ENCODE measurements at places on chromosomes 6 and 20. TPM values are rescaled to one million over a fixed set of nuclear protein-coding genes. Genes with fewer than 3 reads are reported as not detected.

Gene RAD21L1
- 0.49 TPM for total RNA-seq

Gene OPN5
- not detected for total RNA-seq

GRCh38 chr20:64261138-64261537 is 5.6 kb downstream of the PCMTD2 start:
- peak overlapping the region; percentile 55 for H3K4me3 ChIP-seq
- peaks cover 93% of the 10 kb centered on the region for H3K4me1 ChIP-seq
- H3K27ac ChIP-seq: peak overlapping the region; percentile 92

DNA sequence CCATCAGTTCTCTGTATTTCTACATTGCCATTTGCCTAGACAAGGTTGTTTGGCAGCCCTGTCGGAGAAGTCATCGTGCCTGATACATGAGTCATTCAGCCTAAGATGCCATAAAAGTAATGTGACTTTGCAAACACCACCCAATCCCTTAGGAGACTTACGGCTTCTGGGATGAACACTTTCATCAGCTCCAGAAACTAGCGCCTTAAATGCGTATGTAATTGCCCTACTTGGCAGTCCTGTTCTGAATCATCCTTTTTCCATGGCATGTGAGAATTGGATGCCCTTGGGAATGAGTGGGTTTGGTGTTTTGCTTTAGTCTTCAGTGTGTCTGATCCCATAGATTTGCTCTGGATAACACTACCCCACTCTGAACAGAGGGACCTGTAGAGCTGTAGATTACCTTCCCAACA is 158.5 kb downstream of the SASH1 start:
- H3K4me1 ChIP-seq: no peaks in the 10 kb centered on the region
- no peak overlapping the region for H3K27ac ChIP-seq
- H3K36me3 ChIP-seq: no peaks in the 10 kb centered on the region
- no peak for DNase-seq
- H3K4me3 ChIP-seq: no peak overlapping the region
- peaks cover 19% of the 10 kb centered on the region for H3K27me3 ChIP-seq

Gene NKX2-4
- not detected for total RNA-seq

Gene SLC17A1
- total RNA-seq: not detected

Gene ZNF334
- total RNA-seq: 0.81 TPM

Gene CST7
- 6.6 TPM for total RNA-seq
